Omental fat pad (tissue), 4 donors: ENCODE measurements at places on chromosomes 5 and 9. TPM values are rescaled to one million over a fixed set of nuclear protein-coding genes. Genes with fewer than 3 reads are reported as not detected.

GRCh38 chr9:76877961-76878360 lies 28.0 kb downstream of the PRUNE2 start:
- no peak for DNase-seq

GRCh38 chr5:154165886-154166285 lies 24.6 kb upstream of the GALNT10 start:
- DNase-seq, result no peak

DNA sequence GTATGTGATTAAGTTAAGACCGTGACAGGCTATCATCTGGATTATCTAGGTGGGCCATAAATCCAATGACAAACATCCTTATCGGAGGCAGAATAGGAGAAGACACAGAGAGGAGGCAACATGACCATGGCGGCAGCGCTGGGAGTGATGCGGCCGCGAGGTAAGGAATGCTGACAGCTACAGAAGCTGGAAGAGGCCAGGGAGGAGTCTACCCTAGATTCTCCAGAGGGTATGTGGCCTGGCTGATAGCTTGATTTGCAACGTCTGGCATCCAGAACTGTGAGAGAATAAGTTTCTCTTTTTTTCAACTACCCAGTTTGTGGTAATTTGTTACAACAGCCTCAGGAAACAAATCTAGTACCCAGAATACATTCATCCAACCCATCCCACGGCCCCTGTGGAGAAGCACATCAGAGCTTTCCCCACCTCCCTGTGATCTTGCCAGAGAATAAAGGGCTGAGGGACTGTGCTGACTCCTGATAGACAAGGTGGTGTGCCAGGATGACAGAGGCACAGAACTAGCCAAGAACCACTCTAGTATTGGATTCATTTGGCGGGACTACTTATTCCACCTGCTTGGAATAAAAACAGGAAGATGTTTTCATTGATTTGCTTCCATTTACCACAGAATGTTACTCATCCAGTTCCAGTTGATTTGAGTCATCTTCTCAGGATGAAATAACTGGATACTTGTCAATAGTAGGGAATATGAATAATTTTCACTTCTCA lies 187.4 kb downstream of the MAN2A1 start:
- no peak for DNase-seq

DNA sequence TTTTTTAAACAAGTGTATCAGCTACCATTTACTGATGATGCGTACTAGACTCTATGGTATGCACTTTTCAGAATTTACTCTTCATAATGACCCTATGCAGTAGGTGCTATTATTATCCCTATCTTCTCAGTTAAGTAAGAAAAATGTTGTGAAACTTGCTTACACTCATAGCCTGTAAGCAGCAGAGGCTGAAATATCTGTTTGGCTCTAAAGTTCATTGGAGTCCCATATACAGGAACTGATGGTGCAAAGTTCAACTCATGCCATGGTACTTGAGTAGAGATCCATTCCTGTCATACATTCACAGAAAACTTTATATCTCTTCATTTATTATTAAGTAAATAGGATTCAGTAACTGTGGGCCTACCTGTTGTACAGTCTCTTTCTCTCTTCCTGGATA lies 41.4 kb upstream of the CCDC112 start:
- DNase-seq, result no peak

DNA sequence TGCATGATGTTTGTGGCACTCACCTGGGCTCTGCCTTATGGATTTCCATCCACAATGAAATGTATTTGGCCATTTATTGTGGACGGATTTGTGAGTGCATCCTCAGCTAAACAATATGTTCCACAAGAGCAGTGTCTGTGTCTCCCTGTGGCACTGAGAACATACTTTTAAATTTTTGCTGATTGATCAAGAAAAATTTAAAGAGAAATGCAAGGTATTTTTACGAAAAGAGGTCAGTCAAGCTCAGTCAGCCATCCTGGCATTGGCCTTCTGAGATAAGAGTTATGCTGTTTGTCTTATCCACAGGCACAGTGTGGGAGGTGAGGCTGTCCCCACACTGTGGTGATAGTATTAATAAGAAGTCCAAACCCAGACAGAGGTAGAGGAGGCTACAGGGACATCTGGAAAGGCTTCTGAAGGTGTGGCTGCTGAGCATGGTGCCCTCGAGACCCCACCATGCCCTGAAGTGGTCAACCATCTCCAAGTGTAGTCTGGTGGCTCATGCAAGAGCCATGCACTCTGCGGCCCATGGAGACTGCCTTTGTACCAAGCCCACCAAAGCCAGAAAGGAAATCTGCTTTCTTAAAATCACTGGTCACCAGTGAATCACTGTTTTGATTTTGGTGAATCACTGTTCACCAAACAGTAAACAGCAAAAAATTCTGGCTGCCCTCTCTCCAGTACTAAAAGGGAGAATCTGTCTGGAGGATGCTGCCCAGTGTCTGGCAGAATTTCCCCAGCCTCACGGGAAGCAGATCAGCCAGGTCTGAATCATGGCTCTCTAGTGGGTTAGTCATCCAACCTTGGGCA lies 28.8 kb downstream of the SPOCK1 start:
- no peak for DNase-seq

GRCh38 chr5:149410721-149411432 lies 31.8 kb upstream of the IL17B start:
- no peak for DNase-seq

GRCh38 chr5:84383816-84384603 lies 670 bp downstream of the EDIL3 start:
- DNase-seq, result no peak

DNA sequence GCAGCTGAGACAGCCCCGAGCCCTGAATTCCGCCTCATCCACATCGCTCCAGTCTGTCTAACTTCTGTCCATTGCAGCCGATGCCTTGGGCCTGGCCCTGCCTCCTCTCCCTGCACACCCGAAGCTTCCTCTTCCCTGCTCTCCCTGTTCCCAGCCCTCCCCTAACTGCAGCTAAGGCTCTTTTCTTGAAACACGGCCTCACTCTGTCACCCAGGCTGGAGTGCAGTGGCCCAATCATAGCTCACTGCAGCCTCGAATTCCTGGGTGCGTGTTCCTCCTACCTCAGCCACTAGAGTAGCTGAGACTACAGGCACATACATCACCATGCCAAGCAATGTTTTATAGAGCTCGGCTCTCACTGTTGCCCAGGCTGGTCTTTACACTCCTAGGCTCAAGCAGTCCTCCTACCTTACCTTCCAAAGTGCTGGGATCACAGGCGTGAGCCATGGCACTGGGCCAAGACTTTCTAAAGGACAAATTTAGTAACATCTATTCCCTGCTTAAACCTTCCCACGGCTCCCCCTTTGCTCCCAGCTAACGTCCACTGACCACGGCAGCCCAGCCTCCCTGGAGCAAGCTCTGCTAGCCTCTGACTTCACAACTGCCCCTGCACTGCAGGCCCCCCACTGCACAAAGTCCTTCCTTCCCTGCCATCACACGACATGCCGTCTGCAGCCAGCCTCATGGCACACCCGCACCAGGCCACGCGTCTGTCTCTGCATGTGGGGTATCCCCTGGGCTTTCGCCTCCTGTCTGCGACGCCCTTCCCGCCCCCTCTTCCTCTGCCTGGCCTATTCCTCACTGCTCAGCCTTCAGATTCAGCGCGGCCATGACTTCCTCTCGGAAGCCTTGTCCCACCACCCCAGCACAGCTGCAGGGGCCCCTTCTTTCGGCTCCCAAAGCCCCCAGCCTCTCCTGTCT lies 28.6 kb downstream of the LAMC3 start:
- no peak for DNase-seq

DNA sequence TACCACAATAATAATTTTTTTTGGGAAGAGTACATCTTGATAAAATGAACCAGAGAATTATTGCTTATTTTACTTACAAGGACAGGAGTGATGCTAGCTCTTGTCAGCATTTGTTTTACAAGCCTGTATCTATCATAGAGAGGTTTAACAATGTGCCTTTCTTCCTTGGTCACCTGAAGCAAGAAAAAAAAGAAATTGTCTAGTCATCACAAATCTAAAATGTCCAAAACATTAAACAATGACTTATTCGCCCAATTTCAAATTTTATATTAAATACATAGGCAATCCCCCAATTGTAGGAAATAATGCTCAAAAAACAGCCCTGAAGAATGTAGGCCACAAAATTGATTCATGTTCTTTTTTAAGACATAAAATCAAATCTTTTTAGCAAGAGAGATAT lies 56.6 kb downstream of the PKD2L2 start:
- DNase-seq, result no peak

- no peak for DNase-seq
Observed at GRCh38 chr5:54103871-54104270, 206.5 kb downstream of the ARL15 start.

DNA sequence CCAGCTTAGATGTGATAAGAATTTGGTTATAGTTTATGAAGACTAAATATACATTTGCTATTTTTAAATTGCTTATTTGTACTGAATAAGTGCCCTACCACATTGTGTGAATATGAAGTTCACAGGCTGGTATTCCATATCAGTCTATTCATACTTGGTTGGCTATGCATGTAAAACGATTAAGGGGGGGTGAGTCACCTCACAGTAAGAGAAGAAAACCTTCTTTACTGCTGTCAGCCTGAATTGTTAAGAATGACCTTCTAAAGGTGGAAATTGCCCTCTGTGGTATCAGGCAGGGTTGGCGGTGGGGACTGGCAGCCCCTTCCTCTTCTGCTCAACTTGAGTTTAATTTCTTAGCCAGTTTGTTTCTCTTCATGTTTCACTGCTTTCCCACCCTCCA lies 127.0 kb upstream of the RPS23 start:
- no peak for DNase-seq

DNA sequence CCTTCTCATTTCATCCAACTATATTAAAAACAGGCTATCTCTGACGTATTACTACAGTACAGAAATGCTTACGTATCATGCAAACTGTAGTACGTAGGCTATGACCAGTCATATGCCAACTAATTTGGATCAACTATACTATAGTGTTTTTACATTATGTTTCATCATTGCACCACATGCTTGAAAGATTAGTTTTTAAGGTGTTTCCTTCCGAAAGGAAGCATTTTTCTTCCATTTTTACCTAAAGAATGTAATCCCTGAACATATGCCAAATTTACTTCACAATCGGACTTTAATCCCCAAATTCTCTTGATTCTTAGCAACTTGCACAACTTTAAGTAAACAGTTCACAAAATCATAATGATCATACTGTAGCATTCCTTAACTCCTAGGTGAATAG lies 153.9 kb downstream of the BNC2 start:
- no peak for DNase-seq

DNA sequence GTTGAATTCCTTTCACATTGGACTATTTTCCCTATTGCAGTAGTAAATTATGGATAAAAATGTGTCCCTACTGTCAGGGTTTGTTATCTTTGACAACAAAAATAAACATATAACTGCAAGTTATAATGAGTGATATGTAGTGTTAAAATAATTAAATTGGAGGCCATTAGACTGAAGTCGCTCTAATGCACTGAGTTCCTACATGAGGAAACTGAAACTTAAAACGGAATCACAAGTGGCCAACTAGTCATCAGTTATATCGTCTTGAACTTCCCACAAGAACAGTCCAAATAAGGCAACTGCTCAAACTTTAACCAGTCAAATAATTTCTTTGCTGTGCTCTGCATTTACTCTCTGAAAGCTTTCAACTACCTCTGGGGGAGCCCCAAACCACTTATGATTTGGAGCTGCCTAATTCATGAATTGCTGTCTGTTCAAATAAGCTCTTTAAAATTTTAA lies 2.1 kb upstream of the IFT74 start:
- no peak for DNase-seq

GRCh38 chr9:35756275-35757225 lies 2.5 kb upstream of the MSMP start:
- no peak for DNase-seq

DNA sequence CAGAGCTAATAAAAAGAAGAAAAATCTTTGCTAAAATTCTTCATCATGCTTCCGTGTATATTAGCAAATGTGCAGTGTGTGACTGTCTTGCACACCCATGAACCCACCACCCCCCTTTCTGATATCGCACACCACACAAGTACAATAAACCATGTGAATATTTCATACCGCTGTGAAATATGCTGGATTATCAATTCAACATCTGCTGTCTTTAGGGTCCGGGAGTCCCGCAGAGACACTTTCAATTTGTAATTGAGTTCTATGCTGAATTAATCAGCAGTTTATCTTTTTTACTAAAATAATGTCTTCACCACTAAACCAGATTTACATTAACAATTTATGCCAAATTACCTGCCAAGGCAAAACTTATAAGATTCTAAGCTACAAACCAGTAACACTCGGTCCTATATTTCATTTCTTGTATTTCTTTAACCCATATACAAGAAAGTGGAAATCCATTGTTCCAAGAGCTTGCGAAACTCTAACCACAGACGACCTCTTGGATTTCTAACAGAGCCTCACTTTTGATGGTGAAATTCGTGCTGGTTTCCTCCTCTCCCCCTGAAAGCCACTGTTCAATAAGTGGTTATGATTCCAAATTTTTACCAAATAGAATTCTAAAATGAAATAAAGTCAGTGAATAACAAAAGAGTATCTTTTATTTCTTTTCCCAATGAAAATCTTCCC lies 44.2 kb downstream of the PSMB7 start:
- DNase-seq, result no peak

- no peak for DNase-seq
Observed at GRCh38 chr5:139105621-139106071, 92.5 kb downstream of the SIL1 start.

- DNase-seq, result no peak
Observed at GRCh38 chr9:14314929-14315874, 1.3 kb upstream of the NFIB start.

GRCh38 chr9:5052838-5053237 lies 67.8 kb downstream of the JAK2 start:
- DNase-seq, result no peak

DNA sequence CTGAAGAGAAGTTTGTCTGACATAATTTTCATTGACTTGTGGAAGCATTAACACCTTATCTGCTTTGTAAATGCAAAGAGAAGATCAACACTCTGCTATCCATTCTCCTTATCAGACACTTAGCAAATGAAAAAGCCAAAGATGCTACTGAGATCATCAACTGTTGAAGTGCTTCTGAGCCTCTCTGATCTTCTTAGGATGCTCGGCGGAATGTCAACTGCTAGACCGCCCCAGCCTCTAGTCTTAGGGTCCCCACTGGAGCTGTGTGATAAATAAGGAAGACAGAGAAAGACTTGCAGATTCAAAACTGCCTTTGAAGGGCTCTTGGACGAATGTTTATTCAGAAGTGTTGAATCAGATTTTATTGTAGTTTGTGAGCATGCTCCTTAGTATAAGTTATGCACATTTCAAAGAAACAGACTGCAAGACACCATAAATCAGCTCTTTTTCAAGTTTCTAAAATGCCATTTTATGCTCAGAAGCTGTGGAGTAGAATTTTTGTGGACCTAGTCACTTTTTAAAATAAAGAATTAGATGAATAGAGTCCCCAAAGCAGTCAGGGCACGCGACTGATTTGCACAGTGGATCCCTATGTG lies 197.9 kb downstream of the DIRAS2 start:
- DNase-seq, result no peak

Gene S1PR3
- total RNA-seq, result 25.6 TPM

Gene LCP2
- total RNA-seq, result 68.6 TPM

Gene LOX
- 29.3 TPM for total RNA-seq

Gene IFNA2
- not detected for total RNA-seq

Gene ANKS6
- total RNA-seq, result 19.9 TPM

Gene ADGRD2
- total RNA-seq, result not detected

Gene TLE4
- total RNA-seq, result 32.9 TPM

Gene FAM81B
- not detected for total RNA-seq

Gene GRXCR2
- total RNA-seq, result not detected

Gene ST8SIA4
- 23.5 TPM for total RNA-seq

Gene IL3
- not detected for total RNA-seq

Gene CDC20B
- not detected for total RNA-seq

Gene PCDHA4
- total RNA-seq, result 1.5 TPM

Gene RXFP3
- total RNA-seq, result not detected

Gene ROR2
- total RNA-seq, result 9.0 TPM

Gene TEK
- 65.6 TPM for total RNA-seq

Gene GPX3
- 11,485 TPM for total RNA-seq
